ENCODE measurements at places on chromosomes 2 and 18.

GRCh38 chr18:62432176-62432575, 90.6 kb upstream of the ZCCHC2 start:
- DNase-seq = no peak

- DNase-seq = no peak
These were observed 37.5 kb upstream of the PGAP1 start for GRCh38 chr2:196963961-196964360.

- DNase-seq = no peak
These were observed 25.2 kb downstream of the TWSG1 start for GRCh38 chr18:9359796-9360195.

- DNase-seq = no peak
These were observed 160.9 kb downstream of the MIB1 start for GRCh38 chr18:21901423-21901945.

DNA sequence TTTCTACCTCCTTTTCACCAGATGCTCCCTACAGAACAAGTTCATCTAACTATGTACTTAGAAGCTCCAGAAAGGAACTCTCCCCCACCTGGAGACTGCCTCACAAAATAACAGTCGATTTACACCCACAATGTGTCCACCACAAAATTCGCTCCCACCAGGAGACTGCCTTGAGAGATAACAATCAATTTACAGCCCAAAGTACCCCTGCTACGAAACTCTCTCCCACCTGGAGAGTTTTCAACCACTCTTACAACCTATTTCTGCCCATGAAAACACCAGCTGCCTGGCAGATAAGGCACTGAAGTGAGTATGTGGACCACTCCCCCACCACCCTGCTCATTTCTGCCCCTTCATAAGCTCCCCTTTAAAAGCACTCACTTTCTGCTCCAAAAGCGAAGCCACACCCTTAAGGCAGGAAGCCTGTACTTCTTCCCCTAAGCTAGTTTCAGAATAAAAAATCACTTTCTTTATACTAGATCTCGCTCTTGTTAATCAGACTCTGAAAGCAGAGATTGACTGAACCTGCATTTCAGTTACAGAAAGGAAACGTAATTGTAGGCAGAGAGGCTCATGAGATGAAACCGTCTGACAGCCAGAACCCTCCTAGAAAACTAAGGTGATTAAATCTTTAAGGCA, 94.4 kb upstream of the RBBP8 start:
- no peak for DNase-seq

DNA sequence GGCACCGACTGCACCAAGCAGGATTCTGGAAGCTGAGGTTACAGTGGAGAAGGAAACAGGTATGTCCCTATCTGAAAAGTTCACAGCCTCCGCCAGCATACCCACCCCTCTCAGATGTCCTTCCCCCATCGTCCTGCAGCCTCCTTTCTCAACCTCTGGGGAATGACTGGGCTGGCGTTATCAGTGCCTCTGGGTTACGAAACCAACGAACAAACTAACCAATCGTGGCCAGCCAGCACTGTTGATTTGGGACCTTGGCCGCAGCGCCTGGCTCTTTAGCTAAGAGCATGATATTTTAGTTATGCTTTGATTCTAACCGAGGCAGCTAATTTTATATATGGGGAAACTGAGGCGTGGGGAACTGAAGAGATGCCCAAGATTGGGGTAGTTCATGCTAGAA, 233.0 kb downstream of the TFCP2L1 start:
- no peak for DNase-seq
